Stomach (tissue), 19 donors: ENCODE measurements at places on chromosomes 12 and 14.

- DNase-seq, result no peak
- H3K27ac ChIP-seq, result no peak overlapping the region
- no peaks in the 10 kb centered on the region for H3K4me1 ChIP-seq
- H3K27me3 ChIP-seq, result no peaks in the 10 kb centered on the region
- H3K4me3 ChIP-seq, result no peak overlapping the region
- peaks cover 3% of the 10 kb centered on the region for H3K36me3 ChIP-seq
These were observed 31.2 kb downstream of the ARL6IP4 start for GRCh38 chr12:123011701-123012100.

- no peak overlapping the region for H3K27ac ChIP-seq
- H3K27me3 ChIP-seq, result no peaks in the 10 kb centered on the region
- DNase-seq, result no peak
- no peak overlapping the region for H3K4me3 ChIP-seq
- no peaks in the 10 kb centered on the region for H3K36me3 ChIP-seq
These were observed 132.8 kb downstream of the RMST start for GRCh38 chr12:97595426-97595831.

GRCh38 chr14:74502236-74503019, 8.9 kb downstream of the ISCA2 start:
- H3K36me3 ChIP-seq, result peaks cover 40% of the 10 kb centered on the region
- no peak overlapping the region for H3K27ac ChIP-seq
- peak; percentile 75 for DNase-seq

DNA sequence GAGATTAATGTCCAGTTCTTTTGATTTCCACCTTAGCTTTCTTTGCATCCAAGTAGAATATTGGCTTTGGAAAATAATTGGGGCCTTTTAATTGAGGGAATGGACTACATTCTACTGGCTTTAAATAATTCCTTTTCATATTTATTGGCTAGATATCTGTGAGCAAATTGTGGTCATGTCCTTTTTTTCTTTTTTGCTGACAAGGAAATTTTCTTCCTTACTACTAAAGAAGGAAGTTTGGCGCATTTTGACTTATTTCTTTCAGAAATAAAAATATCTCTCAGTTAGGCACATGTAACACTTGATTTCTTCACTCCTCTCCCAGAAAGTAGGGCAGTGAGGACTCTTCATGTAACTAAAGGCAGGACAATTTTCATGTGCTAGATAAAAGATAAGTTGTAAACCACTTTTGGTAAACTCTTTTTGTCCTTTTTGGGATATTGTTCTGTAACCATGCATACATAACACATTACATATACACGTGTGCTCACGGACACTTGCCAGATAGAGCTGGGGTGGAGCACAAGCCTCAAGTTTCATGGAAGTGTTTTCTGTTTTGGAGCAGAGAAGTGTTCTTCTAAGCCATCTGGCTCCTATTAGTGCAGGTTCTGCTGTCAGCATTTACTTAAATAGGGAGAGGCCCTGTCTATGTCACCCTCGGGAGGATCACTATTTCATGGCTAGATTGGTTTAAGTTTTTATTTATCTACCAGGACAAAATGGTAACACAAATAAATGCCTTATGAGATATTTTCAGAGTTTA, 85.1 kb upstream of the LRIG3 start:
- no peaks in the 10 kb centered on the region for H3K4me1 ChIP-seq
- no peak for DNase-seq
- no peaks in the 10 kb centered on the region for H3K27me3 ChIP-seq
- H3K27ac ChIP-seq, result no peak overlapping the region
- H3K36me3 ChIP-seq, result no peaks in the 10 kb centered on the region

DNA sequence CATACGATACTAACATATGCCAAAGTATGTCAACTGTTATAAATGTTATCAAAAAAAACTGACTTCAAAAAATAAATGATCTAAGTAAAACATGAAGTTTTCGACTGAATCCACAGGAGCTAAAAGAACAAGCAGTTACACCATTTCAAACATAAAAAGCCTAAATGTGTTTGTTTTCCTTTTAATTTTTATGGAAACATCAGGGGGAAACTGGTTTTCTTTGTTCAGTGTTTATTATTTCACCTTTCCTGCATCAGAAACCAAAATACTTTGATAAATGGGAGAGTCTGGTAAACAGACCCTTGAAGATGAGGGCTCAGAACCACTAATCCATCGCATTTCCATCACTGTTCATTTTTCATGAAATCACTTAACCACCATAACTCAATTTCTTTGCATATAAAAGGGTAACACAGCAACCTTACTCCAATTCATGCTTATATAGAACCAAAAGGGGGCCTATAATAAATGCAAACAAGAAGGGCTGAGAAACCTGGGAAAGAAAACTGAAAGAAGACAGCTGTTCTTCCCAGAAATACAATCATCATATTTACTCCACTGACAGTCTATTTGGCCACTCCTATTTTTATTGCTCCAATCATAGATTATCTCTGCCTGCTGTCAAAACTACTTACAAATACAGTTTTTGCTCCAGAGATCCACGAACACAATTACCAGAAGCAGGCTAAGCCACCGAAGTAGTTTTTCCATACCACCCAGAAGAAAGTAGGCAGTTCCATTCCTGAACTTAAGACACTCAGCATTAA, 17.0 kb downstream of the FGD6 start:
- DNase-seq, result no peak
- no peak overlapping the region for H3K4me3 ChIP-seq
- H3K4me1 ChIP-seq, result peaks cover 6% of the 10 kb centered on the region
- peak overlapping the region; percentile 28 for H3K27ac ChIP-seq

DNA sequence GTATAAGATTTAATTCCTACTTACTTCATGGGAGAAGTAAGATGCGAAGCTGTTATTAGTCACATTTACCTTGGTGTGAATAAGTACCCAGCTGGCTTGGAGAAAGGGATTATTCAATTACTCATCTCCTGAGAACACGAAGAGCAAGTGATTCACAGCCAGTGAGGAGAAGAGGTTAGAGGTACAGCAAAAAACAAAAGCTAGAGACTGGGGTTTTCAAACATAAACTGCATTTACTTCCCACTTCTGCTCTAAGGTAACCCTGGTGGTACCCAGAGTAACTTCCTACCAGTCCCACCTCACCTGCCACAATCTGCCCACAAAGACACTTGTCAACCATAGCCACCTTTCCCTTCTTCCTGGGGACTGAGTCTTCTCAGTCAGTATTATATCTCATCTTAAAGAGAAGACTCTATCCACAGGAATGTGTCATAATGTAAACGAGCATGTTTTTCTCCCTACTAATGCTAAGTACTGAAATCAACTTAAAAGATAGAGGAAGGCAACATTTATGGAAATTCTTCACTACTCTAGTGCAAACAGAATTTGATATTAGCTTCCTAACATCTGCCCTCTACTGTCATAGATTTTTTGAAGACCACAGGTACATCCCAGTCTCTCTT, 6.0 kb upstream of the IL22 start:
- no peak for DNase-seq
- H3K27ac ChIP-seq, result no peak overlapping the region
- no peaks in the 10 kb centered on the region for H3K4me1 ChIP-seq

GRCh38 chr12:7656121-7656520, 9.6 kb downstream of the APOBEC1 start:
- no peak for DNase-seq
- no peaks in the 10 kb centered on the region for H3K36me3 ChIP-seq
- no peak overlapping the region for H3K4me3 ChIP-seq
- no peaks in the 10 kb centered on the region for H3K27me3 ChIP-seq
- no peak overlapping the region for H3K27ac ChIP-seq
- H3K4me1 ChIP-seq, result no peaks in the 10 kb centered on the region

GRCh38 chr12:75658286-75658685, 146.9 kb upstream of the KRR1 start:
- H3K4me3 ChIP-seq, result no peak overlapping the region
- no peak overlapping the region for H3K27ac ChIP-seq
- no peaks in the 10 kb centered on the region for H3K4me1 ChIP-seq

GRCh38 chr12:75724928-75725312, 213.5 kb upstream of the KRR1 start:
- peak; percentile 89 for DNase-seq
- H3K36me3 ChIP-seq, result no peaks in the 10 kb centered on the region
- H3K4me1 ChIP-seq, result peaks cover 41% of the 10 kb centered on the region
- peak overlapping the region; percentile 39 for H3K27ac ChIP-seq

DNA sequence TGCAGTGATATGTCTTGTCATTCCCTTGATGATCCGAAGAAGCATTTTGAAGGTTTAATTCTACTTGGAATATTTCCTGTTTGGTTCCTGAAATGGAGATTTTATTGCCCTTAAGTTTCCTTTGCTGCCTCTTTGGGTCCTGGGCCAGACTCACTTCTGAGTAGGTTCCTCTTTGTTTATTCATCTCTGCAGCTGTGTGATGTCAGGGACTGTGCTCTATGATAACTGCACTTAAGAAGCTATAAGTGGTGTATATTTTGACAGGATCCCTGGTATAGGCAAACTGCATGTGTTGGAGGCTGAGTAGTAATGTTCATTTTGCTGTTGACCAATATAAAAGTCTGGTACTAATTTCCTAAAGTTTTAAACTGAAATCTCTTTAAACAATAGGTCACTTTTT, at the start of gene KLRC4:
Gene KLRC4 (minus strand): TSS at position 366 of the 400 bp plus-strand sequence. CDS start 182 bp downstream, at position 184.
- no peaks in the 10 kb centered on the region for H3K4me1 ChIP-seq
- no peak within 1 kb of the TSS for H3K27ac ChIP-seq
- no peak within 1 kb of the TSS for H3K4me3 ChIP-seq

DNA sequence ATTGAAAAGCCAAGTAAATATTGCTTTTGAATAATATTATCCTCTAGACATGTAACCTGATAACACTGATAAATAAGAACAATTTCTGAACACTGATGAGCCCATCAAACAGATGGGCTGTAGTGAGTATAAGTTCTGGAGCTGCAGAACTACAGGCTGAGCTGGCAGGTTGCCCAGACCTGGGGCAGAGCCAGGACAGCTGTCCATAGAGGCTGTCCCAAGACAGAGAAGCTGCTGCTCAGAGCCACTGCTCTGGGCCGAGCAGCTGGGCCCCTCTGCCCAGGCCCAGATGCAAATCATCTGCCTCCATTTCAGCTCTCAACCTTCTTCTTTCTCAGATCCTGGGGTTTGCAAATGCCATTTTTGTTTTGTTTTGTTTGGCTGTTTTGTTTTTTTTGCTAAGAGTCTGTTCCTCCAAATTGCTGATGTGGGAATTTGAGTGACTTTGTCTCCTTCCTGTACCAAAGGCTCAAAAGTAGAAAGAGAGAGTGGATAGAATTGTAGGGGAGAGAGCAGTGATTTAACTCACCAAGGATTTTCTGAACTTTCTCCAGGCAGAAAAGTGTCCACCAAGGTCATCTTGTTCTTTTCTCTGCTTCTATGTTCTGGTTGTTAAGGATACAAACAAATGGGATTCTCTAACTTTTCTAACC, 4.0 kb upstream of the TESPA1 start:
- DNase-seq, result peak; percentile 71
- no peak overlapping the region for H3K4me3 ChIP-seq
- no peaks in the 10 kb centered on the region for H3K27me3 ChIP-seq
- H3K36me3 ChIP-seq, result no peaks in the 10 kb centered on the region
